Liver (tissue), 10 donors: ENCODE measurements at places on chromosomes 3 and 15. TPM values are rescaled to one million over a fixed set of nuclear protein-coding genes. Genes with fewer than 3 reads are reported as not detected.
A peak's percentile ranks its signal among the peaks of the same experiment; 100 is the strongest.

The CDC25A gene
- 0.25 TPM for total RNA-seq

The FSIP1 gene
- 0.09 TPM for total RNA-seq

The MME gene
- total RNA-seq = 20.7 TPM

The NRG4 gene
- total RNA-seq = 1.3 TPM

The CACNA1D gene
- 3.8 TPM for total RNA-seq

The B3GALNT1 gene
- total RNA-seq = 23.7 TPM

DNA sequence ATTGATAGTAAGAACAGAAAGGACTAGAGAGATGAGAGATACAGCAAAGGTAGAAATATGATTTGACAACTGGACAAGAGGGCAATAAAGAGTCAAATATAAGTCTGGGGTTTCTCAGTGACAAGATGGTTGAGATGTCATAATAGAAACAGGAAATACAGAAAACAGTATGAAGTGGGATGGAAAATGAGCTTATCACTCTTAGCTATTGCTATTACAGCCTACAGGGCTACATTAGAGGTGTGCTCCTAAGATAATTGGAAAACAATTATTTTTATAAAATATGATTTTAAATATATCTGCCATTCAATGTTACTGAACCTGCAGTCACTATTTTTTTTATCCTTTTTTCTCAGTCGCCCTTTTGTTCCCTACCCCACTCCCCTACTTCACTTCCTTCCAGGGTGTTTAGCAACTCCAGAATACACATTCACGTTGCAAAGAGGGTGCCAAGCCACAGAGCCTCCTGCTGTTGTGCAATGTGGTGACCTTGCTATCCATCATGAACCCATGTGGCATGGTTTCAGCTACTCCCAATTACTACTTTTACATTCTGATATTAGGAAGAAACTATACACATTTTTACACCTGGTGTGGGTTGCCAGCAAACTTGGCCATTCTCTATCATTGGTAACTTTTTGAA is 6.0 kb downstream of the NRG4 start:
- no peak for DNase-seq

DNA sequence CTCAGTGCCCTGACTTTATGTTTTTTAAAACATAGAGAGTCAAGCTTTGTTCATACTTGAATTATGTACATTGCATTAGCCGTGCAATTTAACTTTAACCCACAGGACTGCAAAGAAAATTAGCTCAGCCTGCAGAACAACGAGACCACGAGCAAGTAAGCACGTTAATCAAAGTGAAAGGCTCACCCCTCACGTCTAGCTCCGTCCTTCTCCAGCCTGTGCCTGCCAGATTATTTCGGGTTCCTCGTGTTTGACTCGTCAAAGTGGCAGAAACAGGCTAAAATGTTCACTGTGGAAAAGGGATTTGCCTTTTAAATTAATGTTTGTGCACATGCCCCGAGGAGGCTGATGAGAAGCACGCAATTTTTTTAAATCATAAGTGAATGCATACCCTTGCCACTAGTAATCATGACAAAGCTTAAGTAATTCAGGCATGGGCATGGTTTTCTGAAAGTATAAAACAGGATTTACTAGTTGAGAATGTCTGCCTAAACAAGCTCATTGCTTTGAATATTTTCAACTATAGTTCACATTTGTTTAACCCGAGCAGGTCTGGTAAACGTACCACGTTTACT is 15.3 kb downstream of the ZBTB38 start:
- no peak for DNase-seq

GRCh38 chr3:190017521-190018288 is 103.0 kb downstream of the P3H2 start:
- DNase-seq = no peak

DNA sequence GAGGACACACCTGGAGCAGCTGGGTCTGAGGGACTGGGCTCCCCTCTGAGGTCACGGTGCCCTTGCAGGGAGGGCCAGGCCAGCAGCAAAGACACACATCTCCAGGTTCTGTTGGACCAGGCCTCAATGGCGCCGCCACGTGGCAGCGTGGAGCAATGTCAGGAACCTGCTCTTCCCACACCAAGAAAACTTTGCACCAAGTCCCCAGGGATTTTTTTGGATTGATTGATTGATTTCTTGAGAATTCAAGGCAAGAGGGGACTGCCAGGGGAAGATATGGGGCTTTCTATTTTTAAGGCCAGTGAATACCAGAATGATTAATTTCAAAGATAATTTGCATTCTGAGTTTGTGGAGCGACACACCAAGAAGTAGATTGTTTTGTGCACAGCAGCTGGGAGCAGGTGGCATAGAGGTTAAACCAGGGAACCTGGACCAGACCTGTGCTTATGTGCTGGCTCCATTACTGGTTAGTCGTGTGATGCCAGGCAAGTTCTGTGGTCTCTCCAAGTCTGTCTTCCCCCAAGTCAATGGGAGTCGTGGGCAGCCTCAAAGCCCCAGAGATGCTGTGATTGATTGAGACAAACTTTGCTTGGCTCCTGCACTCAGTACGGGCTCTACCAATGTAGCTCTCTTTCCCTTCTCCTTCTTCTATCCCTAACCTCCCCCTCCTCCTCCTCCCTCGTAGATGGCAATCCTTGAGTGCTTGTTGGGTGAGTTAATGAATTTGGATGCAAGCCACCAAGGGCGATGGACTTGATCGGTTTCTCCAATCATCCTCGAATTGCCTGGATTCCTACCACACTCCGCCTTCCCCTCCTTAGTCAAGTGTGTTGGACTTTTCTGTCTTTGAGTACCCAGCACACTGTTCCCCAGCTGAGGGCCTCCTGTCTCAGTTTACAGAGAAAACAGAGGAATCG is 96.2 kb upstream of the TRPM1 start:
- DNase-seq = peak; percentile 74

GRCh38 chr3:119841808-119842471 is 60.0 kb downstream of the NR1I2 start:
- no peak for DNase-seq

DNA sequence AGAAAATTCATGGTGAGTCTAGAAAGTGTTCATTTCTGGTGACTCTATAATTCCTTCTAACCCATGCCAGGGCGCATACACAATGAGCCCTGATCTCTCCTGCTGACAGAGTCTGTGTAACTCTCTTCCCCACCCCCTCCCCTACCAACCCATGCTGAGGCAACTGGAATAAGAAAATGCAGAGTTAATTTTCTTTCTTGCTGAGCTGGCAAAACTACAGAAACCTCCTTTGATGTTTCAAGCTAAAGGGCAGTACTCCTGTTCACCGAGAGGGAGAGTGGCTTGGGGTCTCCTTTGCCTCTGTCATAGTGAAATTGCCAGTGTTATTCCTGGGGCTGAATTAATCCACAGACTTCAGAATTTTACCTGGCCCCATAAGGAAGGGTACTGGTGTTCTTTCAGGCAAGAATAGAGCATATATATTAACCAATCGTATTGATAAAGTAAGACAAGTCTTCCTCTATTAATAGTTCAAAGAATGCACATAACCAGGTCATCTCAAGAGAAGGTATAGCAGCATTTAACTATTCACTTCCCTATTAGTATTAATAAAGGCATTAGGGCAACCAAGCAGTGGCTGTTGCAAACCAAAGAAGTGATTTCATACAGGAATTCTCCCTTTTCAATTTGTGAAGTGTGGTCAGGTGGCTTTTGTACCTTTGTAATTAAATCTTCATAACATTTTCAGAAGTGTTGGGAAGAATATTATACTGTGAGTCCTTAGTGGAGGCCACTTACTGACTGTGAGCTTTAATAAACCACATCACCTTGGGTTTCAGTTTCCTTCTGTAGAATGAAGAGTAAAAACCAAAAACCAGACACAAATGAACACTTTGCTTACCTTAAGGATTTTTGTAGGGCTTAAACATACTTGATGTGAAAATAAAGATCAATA is 4.1 kb downstream of the GAP43 start:
- DNase-seq = no peak

GRCh38 chr15:77665530-77666295 is 33.0 kb upstream of the LINGO1 start:
- no peak for DNase-seq

DNA sequence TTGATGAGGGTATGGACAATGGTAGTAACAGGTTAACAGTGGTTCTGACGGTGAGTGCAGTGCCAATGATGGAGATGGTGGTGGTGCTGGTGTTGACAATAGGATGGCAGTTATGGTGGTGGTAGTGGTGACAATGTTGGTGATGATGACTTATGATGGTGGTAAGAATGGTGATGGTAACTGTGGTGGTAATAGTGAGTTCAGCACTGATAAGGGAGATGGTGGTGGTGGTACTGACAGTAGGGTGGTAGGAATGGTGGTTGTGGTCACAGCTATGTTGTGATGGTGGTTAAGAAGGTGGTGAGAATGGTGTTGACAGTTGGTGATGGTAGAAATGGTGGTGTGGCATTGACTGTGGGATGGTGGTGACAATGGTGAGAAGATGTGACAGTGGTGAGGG is 13.4 kb upstream of the INSYN1 start:
- no peak for DNase-seq

DNA sequence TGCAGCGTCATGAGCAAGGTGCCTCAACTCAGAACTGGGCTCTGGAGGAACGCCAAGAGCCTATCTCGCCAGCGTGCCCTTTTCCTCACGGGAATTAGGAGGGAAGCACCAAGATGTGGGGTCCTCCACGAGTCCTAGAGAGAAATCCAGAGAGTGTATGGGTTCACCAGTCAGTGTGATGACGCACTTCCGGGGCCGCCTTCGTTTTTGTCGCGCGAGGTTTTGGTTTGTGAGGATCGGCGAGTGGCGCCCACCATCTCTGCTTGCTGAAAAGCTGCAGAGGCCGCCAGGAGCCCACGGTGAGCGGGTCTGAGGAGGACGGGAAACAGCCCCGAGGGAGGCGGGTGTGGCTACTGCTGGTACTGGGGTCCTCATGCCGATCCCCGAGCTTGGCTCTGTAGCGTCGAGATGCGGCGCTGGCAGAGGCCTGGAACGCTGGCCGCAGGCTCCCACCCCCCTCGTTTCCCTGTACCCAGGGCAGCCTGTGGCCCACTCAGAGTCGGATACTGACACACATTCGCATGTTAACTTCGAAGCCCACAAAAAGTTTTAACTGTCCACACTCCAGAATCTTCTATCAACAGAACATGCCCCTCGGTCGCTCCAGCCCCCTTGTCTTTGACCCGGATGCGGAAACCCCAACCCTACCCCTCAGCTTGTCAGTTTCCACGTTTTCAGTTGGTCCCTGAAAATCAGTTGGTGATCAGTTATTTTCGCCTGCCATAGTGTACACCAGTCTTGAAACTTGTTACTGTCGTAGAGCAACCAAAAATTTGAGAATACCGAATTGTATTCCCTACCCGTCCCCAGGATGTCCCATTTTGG is 30.4 kb downstream of the ZNF662 start:
- DNase-seq = no peak

GRCh38 chr15:65868546-65869125 is 655 bp upstream of the RAB11A start:
- DNase-seq = no peak

DNA sequence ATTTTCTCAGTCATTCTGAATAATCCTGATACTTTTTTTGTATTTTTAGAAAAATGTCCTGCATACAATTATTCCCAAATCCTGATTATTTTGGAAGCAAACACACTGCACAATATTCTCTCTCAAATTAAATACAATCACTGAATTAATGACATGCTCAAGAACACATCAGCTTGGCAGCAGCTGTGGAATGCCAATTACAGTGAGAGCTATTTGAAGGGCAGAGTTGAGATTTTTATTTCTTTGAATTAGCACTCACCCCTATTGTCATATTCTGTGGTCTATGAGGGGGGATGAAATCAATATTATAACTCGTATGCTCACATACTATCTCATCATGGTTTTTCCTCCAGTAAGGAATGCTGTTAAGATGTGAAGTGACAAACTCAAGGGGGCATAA is 312.2 kb downstream of the CNTN3 start:
- DNase-seq = no peak

- DNase-seq = no peak
These were observed 89.3 kb downstream of the RASA2 start for GRCh38 chr3:141575879-141576743.

DNA sequence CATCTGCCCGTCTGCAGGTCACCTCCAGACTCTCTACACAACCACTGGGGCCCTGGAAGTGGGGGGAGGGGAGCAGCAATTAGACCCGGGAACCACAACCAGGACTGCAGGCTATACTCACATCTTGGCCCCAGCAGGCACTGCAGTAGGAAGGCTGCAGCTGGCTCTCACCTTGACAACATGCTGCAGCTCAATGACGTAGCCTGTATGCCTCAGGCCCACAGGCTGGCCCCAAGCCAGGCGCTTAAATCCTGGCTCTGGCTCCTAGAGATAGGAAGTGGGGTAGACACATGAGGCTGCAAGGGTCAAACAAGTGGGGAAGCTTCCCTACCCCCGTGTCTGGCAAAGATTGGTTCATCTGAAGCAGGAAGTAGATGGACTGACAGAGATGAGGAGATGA is 4.6 kb upstream of the QRICH1 start:
- no peak for DNase-seq

- no peak for DNase-seq
These were observed 1.0 kb downstream of the SNX1 start for GRCh38 chr15:64096668-64097384.

DNA sequence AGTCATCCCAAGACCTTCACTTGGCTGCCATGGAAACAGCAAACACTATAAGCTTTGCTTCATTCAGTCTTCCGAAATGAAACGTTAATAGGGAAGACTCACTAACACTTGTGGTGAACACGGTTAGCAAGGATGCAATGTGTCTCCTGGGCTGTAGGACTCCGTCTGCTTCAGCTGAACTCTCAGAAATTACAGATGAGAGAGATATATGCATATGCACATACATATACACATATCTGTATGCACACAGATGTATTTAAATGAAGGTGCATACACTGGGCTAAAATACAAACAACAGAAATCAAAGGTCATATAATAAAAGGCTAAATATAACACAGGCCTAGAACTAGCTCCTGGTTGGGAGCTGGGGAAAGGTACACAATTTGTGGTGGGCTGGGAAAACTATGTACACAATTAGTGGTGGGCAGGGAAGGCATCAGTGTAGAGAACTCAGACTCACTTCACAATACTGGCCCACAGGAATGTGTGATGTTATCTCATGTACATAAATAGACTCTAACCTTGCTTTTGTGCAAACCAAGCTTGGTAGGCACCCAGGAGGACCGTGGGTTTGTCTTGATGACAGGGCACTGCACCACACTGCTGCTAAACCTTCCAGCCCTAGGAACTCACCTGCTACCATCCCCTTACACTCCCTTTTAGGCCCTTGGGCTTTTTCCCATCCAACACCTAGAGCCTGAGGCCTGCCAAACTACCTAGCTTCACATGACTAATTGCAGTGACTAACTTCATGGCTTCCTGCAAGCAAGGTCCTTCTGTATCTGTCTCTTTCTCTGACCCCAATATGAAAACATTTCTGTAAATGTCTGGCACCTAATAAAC is 873.1 kb downstream of the NSUN3 start:
- no peak for DNase-seq

GRCh38 chr3:152331998-152332397 is 63.3 kb downstream of the MBNL1 start:
- DNase-seq = no peak

DNA sequence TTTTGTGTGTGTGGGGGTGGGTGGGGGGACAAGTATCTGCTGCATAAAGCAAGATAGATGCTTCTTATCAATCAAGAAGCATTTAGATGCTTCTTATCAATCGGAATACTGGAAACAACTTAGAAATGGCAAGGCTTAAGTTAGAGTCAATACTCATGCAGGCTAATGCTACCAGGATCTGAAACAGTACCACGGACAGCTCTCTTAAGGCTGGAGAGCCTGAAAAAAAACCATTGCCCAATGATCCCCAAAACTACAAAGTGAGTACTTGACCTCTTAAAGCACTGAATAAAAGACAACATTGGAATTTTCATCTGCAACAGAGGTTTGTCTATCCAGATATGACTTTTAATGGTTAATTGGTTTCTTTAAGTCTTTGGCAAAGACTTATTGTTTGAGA is 262.3 kb downstream of the GAP43 start:
- no peak for DNase-seq
